ENCODE measurements at places on chromosomes 1 and 21.

- no peak for DNase-seq
Observed at GRCh38 chr1:234887016-234887900, 241.4 kb downstream of the TOMM20 start.

- DNase-seq, result no peak
Observed at GRCh38 chr1:12098786-12099185, 35.7 kb downstream of the TNFRSF8 start.

DNA sequence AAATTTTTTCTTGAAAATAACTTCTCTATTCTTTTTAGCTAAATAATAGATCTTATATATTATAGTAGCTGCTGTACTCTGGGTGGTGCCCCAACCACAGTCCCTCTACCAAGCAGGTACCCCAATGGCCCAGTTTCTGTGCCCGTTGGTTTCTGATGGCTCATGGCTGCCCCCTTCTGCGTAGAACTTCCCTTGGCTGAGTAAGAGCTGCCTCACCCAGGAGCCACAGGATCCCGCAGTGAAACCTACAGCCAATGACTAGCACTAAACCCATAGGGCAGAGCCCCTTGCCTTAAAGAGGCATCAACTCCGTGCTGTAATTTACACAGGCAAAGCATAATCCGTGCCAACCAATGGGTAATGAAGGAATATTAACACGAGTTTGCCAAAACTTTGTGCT, 247.5 kb downstream of the USH2A start:
- no peak for DNase-seq

DNA sequence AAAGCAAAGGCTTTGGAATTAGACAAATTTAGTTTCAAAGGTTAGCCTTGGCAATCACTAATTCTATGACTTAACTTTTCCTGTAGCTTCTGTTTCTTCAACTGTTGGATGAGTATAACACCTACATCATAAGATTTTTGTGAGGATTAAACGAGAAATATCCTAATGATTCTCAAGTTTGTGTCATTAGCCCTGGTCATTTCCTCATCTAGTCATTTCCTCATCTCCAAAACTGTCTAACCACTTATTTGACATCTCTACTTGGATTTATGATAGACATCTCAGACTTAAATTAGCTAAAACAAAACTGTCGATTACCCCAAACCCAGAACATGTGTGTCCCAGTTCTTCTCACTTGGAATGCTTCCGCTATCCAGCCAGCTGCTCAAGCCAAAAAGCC, 80.2 kb upstream of the CHODL start:
- no peak for DNase-seq

DNA sequence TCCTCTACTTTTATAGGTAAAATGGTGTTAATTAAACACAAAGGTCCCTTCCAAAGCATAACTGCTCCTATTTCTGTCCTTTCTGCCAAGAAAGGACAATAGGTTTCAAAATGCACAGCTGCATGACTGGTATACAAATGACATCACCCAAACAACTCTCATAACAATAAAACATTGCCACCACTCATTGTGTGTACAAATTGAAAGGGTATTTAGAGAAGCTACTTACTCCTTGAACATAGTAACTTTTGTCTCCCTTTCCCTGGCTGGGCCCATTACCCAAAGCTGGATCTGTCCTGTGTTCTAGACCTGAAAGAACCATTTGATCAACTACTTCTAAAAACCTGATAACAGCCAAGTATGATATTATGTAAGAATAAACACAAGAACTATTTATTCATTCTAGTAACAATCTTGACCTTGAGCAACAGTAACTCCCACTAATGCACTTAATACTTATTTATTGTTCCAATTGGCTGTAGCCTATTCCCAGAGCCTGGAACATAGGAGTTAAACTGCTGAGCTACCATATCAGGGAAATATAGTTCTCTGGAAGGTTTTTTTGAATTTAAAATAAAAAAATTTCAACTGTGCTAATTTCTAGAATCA, 38.2 kb downstream of the TTLL7 start:
- no peak for DNase-seq

GRCh38 chr1:61269602-61270001, 187.2 kb downstream of the NFIA start:
- no peak for DNase-seq

GRCh38 chr1:6695868-6696267, 5.7 kb downstream of the DNAJC11 start:
- DNase-seq, result no peak

DNA sequence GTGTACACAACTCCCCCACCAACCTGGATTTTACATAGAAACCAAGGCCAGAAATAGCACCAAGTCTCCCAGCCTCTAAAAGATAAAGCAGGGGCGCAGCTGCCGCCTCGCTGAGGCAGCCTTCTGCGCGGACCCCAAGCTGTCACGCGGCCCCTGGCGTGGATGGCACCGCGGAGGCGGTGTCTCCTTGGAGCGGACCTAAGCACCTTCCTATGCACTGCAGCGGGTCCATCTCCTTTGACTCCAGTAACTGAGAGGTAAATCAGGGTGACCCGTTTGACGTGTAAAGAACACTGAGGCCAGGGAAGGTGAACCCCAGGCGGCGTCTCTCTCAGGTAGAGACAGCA, 17.0 kb downstream of the ZNF697 start:
- no peak for DNase-seq

- DNase-seq, result no peak
Observed at GRCh38 chr1:234973426-234974250, 155.0 kb downstream of the TOMM20 start.

DNA sequence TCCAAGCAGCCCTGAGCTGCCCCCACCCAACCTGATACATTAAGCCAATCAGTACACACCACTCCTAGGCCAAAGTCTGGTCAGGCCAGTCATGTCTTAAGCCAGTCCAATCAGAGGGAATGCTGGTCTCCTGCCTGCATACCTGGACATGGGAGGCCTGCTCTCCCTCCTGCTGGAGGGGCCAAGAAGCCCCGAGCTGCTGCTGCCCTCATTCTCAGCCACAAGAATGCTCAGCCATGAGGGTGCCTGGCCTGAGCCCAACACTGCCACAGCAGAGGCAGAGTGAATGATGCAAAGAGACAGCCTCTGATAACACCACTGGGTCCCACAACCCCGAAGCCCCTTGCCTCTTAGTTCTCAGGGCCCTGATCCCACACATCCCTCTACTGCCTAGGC, 23.0 kb downstream of the CHD5 start:
- DNase-seq, result no peak

DNA sequence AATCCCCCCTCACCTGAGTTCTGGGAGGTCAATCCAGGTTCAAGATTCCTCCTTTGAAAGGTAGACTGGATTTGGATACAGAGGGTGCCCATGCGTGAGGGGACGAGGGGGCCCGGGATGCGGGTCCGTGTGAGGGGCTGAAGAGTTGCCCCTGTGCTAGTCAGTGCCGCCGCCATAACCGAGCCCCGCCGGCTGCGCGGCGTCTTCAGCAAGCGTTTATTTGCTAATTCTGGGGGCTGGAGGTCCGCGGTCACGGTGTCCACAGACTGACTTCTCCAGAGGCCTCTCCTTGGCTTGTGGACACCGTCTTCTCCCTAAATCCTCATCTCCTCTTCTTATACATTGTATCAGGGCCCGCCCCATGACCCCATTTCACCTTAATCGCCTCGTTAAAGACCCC, 20.9 kb upstream of the SAMD11 start:
- no peak for DNase-seq

DNA sequence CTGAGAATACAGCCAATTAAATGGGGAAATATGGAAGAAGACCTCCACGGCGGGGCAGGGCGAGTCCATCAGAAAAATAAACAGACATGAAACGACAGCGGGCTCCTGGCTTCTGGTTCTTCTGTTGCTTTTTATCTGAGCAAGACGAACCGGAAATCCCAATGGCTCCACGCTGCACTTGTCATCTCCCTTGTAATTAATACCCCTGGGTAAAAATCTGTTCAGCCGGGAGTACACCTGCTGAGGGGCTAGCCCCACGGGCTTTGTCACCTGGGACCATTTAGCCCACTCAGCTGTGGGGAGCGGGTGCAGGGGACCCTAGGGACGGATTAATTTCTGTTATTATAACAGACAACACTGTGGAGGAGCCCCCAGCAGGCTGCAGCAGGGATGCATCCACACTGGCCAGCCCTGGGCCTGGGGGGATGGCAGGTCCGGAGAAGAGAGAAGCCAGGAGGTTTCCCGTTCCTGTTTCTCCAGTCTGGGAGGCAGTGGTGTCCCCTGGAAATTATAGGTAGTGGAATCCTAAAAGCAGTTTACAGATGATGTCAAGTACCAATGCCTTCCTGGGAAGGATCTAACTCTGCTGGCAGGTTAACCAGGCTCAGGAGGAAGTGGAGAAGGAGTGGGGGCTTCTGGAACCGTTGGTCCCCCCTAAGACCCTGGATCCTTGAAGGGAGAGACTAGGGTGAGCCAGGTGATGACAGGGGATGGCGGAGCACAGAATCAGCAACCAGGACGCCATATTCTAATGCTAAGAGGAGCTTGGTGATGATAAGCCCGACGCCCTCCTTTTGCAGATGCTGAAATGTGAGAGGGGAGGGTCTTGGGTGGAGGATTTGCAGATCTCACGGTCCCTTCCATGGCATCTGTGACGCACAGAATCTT, 566.1 kb downstream of the PTPRU start:
- no peak for DNase-seq

- DNase-seq, result no peak
Observed at GRCh38 chr1:81213279-81213678, 587.5 kb upstream of the ADGRL2 start.

- DNase-seq, result no peak
Observed at GRCh38 chr1:19597496-19598309, 46.4 kb upstream of the NBL1 start.

DNA sequence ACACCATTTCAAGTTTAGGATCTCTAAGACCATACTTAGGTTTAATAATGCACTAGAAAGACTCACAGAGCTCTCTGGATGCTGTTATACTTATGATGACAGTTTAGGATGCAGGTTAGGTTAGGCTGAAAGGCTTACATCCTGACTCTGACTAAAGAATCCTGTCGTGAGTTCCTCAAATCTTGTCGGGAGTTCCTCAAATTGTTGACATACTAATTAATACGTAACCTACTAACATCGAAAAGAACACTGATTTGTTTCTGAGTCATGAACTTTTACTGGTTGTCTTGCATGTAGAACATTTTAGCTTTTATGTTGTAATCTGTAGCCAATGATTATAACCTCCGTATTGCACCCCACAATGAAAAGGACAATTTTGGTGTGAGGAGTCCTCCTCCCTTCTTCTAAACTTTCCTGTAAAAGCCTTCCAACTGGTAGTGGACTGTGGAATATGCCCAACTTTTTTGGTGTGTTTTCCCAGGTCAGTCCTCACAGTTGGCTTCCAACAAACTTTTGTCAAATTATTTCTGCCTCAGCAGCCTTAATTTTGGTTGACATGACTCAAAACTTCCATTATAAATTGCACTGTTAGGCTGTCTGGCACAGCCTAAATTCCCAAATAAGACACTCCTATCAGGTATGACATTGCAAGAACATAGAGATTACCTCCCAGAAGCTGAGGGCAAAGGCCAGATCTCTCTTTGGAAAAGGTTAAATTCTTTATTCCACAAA, 107.9 kb upstream of the PALMD start:
- no peak for DNase-seq

DNA sequence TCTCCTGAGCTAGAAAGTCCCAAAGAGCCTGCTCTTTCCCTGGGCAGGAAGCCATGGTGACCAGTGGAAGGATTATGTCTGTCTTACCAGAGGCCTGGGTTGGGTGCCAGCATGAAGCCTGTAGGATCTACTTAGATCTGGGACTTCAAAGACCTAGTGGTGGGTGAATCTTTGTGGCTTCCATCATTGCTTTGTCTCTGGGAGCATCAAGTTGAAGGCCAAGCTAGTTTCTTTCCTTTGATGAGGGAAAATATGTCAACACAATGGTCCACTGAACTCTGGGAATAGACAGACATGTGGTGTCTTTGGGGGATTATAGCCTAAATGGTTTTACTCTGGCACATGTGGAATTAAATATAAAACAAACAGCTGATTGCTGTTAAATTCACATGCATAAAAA, 100.5 kb upstream of the HOOK1 start:
- DNase-seq, result no peak

DNA sequence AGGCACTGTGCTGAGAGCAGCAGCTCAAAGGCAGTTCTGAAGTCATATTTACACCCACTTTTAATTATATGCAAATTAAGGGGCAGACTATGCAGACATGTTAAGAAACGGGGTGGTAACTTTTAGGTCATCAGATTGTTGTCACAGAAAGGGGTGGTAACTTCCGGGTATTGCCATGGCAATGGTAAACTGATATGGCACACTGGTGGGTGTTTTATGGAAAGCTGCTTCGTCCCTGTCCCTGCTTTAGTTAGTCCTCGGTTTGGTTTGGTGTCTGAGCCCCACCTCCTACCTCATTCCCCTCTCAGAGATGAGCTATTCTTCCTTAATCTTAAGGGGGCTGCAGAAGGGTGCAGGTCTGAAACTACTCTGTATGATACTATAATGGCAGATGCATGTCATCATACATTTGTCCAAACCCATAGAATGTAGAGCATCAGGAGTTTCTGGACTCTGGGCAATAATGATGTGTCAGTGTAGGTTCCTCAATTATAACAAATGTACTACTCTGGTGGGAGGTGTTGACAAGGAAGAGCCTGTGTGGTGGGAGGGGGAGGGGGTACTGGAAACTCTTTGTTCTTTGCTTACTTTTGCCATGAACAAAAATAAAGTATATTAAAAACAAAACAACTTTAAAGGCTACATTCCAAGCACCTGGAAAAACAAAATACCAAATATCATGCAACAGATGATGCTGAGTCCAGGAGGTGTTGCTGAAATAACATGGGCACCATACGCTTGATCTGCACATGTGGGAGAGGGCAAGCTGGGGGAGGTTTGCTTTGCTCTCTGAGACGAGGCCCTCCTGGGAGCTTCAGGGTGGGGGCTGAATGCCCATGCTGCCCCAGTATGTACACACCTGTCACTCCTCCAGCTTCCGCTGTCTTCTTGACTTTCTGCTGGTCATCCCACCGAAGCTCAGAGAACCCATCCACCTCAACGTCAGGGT, 6.3 kb downstream of the PARP1 start:
- no peak for DNase-seq

- DNase-seq, result no peak
Observed at GRCh38 chr1:109193653-109194590, 19.8 kb upstream of the SARS1 start.

GRCh38 chr1:207787776-207788175, 35.9 kb downstream of the CD46 start:
- DNase-seq, result no peak
